ENCODE measurements at places on chromosomes 5 and 9.

DNA sequence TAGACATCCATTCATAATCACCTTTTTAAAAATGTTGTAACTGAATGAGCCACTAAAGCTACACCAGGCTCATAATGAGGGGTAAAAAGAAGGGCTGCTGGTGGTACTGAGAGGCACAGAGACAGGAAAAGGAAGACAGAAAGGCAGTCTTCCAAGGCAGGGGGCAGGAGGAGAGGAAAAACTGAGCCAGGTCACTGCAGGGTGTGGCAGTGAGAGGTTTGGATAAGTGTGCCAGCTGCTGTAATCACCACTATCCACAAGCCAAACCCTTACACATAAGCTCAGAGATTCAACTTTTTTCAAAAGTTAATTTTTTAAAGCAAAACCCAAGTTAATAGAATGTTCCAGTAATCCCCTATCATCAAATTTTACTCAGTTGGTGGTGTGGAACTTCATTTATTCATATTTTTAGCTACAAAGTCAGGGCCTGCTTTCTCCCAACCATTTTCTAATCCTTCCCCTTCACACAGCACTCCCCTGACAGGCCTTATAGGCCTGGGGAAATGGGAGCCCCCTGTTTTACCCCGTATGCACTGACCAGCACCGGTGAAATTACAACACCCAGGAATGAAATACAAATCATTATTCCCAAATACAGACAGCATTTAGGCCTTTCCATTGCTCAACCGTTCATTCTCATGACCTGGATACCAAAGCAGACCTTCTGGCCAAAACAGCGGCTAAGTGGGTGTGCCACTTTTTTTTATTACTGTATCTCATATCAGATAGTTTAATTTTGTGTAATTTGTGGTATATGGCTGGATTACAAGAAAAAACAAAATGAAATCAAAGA lies 76.3 kb downstream of the EFNA5 start:
- no peak for DNase-seq

DNA sequence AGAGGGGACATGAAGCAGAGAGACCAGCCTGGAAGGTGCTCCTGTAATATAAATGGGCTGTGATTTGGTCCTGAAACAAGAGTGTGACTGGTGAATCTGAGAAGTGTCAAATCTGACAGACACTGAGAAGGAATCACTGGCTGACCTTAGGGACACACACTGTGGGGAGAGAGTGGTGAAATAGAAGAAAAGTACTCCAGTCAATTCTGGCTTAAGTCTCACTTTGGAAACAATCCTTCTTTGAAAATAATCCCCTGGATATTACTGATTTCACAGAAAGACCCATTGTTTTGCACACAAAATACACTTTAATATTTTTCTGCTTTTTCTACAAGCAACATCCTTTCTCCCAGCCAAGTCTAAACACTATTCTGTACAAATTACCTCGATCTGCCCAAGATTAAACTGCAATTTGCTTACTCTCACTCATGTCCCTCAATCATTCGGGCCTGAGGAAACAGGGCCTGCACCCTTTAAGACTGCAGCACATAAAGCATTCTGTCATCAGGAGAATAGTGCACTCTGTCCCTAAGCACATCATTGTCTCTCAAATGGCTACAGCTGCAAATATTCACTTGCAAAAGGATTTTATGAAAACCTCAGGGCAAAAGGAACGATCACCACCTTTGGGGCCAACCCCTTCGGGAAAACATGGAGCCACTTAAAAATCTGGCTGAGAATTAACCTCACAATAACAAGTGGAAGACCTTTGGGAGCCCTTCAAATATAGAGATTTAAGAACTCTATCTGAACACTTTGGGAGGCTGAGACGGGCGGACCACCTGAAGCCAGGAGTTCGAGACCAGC lies 68.6 kb downstream of the MAPKAP1 start:
- no peak for DNase-seq

GRCh38 chr9:22107202-22108045 lies 98.3 kb upstream of the CDKN2B start:
- no peak for DNase-seq

- no peak for DNase-seq
Measured at GRCh38 chr5:142952229-142952628, 182.1 kb downstream of the ARHGAP26 start.

- no peak for DNase-seq
Measured at GRCh38 chr5:134526483-134527155, 1.1 kb downstream of the JADE2 start.

- DNase-seq, result peak; percentile 21
Measured at GRCh38 chr9:8895861-8896224, 1096.3 kb upstream of the DMAC1 start.

DNA sequence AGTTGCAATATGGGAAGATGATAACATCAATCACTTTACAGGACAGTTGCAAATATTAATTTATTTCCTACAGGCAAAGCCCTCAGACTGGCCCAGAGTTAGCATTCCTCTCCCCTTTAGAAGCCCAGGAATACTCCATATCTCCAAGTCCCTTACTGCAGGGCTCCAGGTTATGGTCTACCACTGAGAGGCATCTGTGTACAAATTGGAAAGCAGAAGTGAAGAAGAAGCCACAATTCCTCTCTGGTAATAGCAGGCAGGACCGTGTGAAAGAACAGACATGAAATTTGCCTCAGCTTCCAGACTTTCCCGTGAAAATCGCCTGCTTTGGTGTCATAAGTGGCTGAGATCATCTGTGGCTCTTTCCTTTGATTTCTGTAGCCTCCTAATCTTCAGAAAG lies 289.6 kb downstream of the GLIS3 start:
- DNase-seq, result no peak

DNA sequence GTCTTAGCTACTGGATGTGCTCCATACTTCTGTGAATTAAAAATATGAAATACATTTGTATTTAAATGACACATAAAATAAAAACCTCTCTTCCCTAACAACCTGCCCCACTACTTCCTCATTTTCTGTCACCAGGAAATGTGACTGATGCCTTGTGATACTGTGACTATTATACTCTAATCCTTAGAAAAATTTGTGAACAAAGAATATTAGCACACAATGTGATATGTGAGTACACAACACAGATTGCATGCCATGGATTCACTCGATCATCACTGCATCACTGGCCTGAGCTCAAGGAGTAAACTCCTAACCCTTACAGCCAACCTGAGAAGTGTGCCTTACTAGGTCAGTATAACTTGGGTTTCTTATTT lies 281.0 kb downstream of the EFNA5 start:
- DNase-seq, result no peak

All from fibroblast of skin of left biceps (primary cell).